ENCODE measurements at places on chromosomes 12 and 14.

GRCh38 chr12:130878193-130879185, 6.6 kb downstream of the RAN start:
- DNase-seq: no peak

DNA sequence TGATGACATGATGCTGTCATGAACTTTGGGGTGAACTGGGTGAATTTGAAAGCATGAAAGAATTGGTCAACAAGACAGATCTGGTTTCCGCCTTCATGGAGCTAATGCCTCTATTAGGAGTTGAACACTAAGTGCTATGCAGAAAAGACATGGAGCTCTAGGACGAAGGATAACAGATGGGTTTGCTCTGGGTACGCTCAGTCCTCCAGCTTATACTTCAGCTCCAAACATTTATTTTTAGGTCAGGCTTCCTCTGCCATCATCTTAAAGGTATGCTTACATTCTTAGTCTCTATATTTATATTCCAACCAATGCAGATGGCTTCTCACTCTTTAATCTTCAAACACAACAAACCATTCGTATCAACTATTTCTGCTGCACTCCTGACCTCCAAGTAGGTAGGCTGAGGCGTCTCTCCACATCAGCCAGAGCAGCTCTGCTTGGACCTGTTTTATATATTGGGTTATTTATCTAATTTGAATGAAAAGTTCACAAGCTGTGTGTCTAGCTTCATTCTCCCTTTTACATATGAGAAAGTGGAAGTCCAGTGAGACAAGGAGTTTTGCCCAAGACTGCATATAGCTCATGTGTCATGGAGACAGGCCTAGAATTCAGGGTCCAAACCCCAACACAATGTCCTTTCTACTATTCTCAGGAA, 226.3 kb downstream of the SPTSSA start:
- no peak for DNase-seq

DNA sequence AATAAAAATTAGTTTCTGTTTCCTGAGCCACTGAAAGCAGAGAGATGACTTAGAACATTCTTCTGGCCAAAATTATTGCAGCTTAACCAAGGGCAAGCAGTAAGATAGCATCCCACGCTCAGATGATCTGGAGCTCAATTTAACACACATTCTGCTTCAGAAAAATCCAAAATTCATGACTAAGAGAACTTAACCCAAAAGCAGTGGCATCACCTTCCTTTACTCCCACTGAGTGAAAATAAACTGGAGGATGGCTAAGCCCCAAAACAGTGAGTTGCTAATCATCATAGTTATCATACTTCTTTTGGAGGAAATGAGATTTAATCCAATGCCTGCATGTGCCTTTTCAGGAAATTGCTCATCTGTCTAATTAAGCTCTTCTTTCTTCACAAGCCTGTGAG, 195.4 kb downstream of the DUSP6 start:
- DNase-seq: peak; percentile 67

GRCh38 chr14:65003394-65003793, 16.7 kb downstream of the FNTB start:
- DNase-seq: no peak

DNA sequence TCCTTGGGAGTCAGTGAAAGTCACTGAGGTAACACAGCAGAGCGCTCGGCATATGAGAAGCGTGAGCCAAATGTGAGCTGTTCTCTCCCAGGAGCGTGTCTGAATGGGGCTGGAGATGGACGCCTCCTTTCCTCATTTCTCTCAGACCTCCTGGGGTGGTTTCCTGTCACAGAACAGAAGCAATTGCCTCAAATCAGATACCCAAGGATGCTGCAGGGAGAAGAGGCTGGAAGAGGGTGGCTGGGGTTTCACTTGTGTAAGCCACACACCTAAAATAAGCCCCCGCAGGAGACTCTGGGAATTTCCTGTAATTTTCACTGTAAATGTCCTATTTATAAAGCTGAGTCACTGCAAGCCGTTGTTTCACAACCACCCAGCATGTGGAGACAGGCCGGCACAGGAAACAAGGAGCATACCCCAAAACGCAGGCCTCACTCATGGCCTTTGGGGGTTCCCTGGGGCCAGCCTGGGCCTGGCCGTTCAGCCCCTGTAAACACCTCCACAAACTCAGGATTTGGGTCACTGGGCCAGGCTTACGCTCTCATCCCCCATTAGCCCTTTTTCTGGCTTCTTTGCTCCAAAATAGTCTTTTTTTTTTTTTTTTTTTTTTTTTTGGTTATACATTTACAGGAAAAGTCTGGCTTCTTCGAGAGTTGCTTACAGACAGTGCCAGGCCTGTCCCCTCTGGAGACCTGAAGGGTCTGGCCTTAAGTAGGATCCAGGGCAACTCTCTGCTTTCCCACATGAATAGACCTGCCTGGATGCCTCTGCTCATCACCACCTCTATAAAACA, 55.3 kb downstream of the VCPKMT start:
- peak; percentile 96 for DNase-seq

GRCh38 chr12:41286426-41286825, 98.3 kb downstream of the PDZRN4 start:
- no peak for DNase-seq

DNA sequence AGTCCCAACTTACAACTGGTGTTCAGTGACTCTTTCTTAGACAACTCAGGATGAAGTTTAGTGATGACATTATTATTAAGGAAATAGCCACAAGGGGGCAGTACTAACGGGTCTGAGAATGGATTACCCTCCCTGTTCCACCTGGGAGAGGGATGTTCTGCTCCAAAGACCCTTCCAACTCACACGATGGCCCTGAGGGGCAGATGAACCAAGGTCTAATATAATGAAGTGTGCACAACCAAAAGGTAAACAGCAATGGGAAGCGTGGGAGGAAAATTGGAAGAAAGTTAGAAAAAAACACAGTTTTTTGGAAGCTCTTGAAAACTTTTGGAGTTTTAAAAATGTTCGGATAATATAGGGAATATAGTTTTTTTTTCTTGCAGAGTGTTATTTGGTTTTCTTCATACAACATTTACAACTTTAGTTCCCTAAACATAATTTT, 24.0 kb downstream of the FGF6 start:
- peak; percentile 21 for DNase-seq

GRCh38 chr12:23941780-23942179, 7.7 kb downstream of the SOX5 start:
- DNase-seq: no peak

GRCh38 chr14:81231540-81231939, 10.8 kb upstream of the GTF2A1 start:
- DNase-seq: no peak

DNA sequence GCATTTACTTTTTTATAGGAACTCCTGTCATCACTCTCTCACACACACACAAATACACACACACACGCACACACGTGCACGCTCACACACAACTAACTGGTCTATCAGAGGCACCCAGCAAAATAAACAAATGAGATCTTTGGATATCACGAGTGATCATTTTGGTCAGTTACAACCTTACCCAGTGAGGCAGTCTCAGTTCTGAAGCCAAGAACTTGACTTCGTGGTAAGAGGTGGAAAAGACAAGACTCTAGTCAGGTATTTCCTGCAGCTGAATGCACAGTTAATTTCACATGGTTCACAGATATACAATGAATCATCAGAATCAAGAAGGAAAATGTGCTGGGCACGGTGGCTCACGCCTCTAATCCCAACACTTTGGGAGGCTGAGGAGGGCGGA, 39.4 kb downstream of the ATF7 start:
- DNase-seq: no peak

DNA sequence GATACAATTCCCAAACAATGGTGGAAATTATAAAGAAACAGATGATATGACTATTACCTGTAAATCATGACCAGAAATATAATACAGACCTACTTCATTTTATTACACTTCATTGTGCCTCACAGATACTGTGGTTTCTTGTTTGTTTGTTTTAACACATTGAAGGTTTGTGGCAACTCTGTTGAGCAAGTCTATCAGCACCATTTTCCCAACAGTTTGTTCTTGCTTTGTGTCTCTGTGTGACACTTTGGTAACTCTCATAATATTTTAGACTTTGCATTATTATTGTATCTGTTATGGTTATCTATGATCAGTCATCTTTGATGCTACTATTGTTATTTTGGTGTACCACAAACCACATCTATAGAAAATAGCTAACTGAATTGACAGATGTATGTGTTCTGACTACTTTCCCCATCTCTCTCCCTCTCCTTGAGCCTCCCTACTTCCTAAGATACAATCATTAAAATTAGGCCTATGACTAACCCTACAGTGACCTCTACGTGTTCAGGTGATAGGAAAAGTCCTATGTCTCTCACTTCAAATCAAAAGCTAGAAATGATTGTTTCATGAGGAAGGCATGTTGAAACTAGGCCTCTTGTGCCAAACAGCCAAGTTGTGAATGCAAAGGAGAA, 49.1 kb downstream of the FBXO33 start:
- DNase-seq: no peak

DNA sequence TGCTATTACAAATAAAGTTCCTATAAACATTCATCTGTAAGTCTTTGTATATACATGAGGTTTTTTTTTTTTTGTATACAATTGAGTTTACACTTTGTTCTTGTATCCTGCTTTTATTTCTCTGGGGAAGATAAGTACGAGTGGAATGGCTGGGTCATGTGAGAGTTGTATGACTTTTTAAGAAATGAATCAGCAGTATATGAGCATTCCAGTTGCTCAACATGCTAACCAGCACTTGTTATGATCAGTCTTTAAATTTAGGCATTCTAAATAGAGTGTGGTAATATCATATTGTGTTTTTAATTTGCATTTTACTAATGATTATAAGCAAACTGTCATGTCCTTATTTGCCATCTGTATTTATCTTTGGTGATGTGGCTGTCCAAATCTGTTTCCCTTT, 44.7 kb upstream of the AMIGO2 start:
- peak; percentile 28 for DNase-seq

DNA sequence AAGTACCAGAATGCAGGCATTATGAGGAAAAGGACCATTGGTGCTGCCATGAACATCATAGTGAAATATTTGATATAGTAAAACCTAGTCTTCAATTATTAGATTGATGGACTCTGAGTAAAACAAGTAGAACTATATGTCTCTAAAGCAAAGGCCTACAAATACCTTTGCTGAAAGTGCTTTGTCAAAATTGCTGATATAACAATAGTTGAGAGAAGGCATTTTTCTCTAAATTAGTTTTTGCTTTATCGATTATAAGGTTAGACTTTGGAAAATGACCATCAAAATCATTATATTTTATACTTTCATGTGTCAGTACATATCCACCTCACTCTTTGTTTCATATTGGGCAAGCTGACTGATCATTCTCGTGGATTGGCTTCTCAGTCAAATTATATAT, 836.0 kb upstream of the FBXO33 start:
- no peak for DNase-seq

- no peak for DNase-seq
Observed at GRCh38 chr14:95128140-95128539, 29.2 kb downstream of the DICER1 start.

GRCh38 chr14:105260959-105261358, 12.6 kb downstream of the BTBD6 start:
- DNase-seq: no peak

DNA sequence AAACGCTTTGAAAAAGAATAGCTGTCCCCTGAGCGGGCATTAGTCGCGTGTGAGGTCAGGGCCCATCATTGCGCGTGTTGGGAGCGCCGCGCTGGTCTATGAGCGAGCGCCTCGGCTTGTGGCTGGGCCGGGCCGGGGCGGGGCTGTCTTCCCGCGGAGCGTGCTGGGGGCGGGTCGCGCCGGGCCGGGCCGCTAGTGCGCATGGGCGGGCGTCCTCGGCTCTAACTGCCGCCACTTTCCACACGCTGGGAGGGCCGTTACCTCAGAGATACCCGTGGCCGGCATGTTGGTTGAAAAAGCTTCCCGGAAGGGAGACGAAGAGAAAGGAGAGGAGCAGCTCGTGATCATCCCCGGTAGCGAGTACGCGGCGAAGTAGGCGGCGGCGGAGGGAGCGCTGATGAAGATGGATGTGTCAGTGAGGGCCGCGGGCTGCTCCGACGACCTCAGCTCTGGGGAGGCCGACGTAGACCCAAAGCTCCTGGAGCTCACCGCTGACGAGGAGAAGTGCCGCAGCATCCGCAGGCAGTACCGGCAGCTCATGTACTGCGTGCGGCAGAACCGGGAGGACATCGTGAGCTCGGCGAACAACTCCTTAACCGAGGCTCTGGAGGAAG, at the start of gene EID3:
Gene EID3, plus strand, starts transcription at position 202 of the 614 bp plus-strand sequence. Its CDS starts 196 bp downstream, at position 398.
- peak; percentile 83 for DNase-seq

- DNase-seq: peak; percentile 25
Observed at GRCh38 chr12:62210422-62210821, 49.8 kb upstream of the USP15 start.

DNA sequence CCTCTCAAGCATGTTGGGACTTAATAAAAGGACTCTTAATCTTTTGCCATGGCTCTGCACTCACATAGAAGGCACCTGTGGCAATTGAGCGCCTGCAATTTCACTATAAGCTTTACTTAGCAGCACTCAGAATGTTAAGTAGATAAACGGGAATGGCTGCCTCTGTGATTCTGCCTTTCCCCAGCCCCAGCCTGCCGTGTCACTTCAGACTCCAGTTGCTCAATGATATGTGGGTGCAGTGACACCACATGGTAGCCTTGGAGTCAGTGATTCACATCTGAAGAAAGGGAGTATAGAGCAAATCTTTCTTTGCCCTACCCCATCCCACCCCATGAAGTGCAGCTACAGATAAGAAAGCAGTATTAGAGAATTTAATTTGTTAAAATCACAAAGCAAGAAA, 96.1 kb downstream of the ZFC3H1 start:
- DNase-seq: no peak

DNA sequence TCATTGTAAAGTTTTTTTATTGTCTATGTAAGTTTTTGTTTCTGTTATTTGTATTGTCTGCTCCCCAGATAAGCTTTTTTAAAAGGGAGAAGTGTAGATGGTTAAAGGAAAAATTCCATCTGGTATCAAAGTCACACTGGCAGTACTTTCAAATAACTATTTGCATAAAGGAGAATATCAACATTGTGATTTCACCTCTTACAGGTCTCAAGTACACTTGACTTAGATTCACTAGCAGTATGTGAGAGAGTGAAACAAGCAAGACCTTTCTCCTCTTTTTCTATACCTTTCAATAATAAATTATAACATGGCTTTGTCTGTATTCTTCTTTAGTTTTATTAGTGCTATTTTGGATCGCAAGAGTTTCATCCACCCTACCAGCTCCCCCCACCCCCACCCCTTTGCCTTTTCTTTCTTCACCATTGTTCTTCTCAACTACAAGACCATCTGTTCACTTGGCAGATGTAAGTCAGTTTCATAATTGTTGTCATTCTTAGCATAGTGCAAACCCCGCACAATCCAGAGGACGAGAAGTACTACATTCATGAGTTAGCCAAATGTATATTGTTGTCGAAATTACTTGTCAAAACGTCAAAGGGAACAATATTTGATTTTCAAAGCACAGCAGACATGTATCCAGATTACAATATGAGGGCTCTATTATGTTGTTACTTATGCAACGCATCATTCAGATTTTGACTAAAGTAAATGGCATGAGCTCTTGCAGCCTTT, 602.7 kb upstream of the FLRT2 start:
- peak; percentile 65 for DNase-seq

GRCh38 chr12:122107261-122107660, 28.7 kb downstream of the MLXIP start:
- DNase-seq: peak; percentile 75

- DNase-seq: peak; percentile 84
Observed at GRCh38 chr12:95224202-95225170, 6.9 kb downstream of the VEZT start.

All from fibroblast of upper back skin (primary cell).